IPS DF 19.7 (cell line): ENCODE measurements at places on chromosomes 13 and 19.

- no peak for DNase-seq
These were observed 1.8 kb downstream of the ETHE1 start for GRCh38 chr19:43524922-43525835.

DNA sequence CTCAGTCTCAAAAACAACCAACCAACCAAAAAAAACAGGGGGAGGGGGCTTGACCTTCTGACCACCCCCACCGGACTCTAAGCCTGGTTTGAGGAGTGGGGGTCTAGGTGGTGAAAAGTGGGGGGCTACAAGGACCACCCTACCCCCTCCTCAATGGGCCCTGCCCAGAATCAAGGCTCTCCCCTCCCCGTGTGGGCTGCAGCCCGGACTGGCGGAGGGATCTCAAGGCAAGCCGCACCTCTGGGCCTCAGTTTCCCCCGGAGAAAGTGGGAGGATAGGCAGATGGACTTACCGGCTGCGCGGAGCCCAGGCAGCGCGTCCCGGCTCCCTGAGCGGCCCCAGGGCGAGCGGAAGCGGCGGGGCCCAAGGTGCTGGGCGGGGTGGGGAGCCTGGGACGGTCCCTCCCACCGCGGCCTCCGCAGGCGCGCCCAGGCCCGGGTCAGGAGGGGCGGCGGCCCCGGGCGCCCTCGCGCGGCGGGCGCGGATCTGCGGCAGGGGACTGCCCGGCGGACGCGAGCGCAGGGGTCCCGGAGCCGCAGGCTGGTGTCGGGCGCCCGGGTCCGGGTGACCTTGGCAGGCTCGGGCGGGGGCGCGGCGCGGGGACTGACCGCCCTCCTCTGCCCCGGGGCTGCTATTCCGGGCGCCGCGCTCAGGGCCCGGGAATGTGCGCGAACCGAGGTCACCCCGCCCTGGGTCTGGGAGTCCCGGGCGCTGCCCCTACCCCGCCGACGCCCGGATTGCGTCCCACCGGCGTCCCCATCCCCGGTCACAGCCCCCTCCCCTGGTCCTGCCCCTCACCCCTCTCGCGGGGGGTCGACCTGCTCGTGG is at the start of gene ADAMTSL5:
TSS of gene ADAMTSL5 (minus strand) at position 349 of the 828 bp plus-strand sequence. CDS start 2,076 bp downstream, outside the sequence.
- no peak for DNase-seq

DNA sequence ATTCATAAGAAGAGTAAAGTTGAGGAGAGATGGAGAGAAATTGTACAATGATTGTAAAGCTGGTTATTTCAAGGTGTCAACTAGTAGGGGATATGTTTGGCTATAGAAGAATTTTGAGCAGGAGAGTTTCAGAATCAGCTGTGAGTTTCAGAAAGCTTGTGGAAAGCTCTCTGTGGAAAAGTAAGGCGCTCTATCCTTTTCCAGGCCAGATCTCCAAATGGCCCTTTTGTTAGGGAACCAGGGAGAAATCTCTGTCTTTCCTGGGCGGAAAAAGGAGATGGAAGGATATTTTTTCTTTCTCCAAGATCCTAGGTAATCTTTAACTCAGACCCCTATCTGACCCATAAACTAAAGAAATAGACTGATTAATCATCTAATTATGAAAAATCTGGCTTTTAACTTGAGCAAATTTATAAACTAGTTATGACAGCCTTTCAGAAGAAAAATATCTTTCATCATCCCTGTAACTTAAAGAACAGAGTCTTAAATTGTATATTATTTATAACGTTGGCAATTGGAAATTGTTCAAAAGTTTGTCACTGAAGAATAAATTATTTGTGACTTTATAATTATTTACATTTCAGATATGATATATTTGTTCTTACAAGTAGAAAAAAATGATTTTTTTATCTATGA is 34.5 kb downstream of the SPRY2 start:
- no peak for DNase-seq

GRCh38 chr13:23288564-23288963 is 107.8 kb downstream of the SGCG start:
- DNase-seq = no peak

DNA sequence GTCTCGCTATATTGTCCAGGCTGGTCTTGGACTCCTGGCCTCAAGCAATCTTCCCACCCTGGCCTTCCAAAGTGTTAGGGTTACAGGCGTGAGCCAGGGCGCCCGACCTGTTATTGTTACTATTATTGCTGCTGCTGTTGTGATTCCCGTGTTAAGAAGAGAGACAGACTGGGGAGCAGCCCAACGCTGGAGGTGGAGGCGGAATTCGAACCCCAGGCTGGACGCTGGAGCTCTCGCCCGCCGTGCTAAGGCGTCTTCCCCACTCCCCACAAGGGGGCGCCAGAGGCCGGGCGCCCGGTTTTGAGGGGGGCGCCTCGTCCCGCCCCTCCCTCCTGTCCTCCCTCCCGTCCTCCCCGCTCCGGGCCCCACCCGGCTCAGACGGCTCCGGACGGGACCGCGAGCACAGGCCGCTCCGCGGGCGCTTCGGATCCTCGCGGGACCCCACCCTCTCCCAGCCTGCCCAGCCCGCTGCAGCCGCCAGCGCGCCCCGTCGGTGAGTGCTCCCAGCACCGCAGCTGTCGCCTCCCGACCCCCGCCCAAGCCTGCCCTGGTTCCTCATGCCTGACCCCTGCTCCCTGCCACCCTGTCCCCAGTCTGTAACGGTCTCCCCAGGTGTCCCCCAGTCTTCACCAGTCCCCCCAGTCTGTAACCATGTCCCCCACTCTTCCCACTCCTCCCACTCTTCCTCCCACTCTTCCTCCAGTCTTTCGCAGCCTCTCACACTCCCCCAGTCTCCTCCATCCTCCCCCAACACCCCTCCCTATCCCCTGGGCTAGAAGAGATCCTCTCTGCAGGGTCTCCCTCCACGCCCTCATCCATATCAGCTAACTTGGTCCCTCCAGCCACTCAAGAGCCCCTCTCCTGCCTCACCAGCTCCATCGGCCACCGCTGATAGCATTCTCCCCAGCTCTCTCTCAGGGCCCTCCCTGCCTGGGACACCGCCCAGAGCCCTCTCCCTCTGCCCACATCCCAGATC is at the start of gene EHD2:
TSS of gene EHD2 (plus strand) at position 377 of the 976 bp plus-strand sequence. CDS start 3,191 bp downstream, outside the sequence.
- DNase-seq = no peak

- no peak for DNase-seq
These were observed 532.9 kb downstream of the SLITRK6 start for GRCh38 chr13:85266331-85266730.

- DNase-seq = no peak
These were observed 58.1 kb upstream of the UBL3 start for GRCh38 chr13:29908416-29909080.
